ENCODE measurements at places on chromosomes 12 and 14. TPM values are rescaled to one million over a fixed set of nuclear protein-coding genes. Genes with fewer than 3 reads are reported as not detected.
A peak's percentile ranks its signal among the peaks of the same experiment; 100 is the strongest.

DNA sequence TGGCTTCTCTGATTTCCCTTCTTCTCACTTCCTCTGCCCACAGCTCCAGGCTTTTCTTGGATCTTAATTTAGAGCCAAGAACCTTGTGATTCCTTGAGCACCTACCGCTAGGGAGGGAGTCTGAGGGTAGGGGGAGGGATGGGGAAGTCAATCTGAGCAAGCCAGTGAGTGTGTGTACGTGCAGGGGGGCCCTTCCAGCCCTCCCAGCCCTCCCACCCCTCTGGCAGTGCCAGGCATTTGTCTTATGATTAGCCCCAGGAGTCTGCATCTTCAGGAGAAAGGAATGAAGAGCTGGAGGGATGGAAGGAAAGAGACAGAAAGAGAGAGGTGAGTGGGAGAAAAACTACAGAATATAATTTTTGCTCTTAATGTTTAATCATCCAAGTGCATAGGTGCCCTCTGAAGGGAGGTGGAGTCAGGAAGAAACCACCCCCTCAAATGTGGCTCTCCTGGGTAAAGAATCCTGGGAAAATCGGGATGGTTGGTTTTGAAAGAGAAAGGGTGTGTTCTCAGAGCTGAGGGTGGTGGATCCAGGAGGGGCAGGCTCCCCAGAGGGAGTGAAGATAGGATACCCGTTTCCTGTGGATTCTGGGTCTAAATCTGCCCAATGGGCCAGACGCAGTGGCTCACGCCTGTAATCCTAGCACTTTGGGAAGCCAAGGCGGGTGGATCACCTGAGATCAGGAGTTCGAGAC is 2.1 kb downstream of the PIANP start:
- no peak overlapping the region for H3K27ac ChIP-seq
- H3K36me3 ChIP-seq = no peaks in the 10 kb centered on the region
- peaks cover 8% of the 10 kb centered on the region for H3K4me1 ChIP-seq
- no peak overlapping the region for H3K4me3 ChIP-seq

DNA sequence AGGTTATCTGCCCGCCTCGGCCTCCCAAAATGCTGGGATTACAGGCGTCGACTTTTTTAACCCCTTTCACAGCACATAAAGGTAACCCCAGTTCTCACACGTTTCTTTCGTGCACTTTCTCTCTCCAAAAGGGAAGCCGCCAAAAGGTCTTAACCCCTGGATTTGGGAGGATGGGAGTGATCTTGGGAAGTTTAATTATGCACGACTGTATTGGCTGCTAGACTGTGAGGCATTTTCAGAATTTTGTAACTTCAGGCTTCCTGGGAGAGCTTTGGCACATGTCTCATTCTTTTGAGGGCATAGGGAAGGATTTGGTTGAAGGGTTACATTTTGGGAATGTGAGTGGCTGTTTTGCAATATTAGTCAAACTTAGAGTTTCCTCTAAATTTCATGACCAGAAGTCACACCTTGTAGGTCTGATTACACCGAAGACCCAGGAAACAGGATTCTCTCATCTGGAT is 1.4 kb upstream of the SMARCC2 start:
- H3K36me3 ChIP-seq = peaks cover 9% of the 10 kb centered on the region
- peak overlapping the region; percentile 61 for H3K4me3 ChIP-seq
- H3K4me1 ChIP-seq = peaks cover 3% of the 10 kb centered on the region

- no peaks in the 10 kb centered on the region for H3K4me1 ChIP-seq
- DNase-seq = no peak
- H3K27ac ChIP-seq = no peak overlapping the region
- peaks cover 21% of the 10 kb centered on the region for H3K36me3 ChIP-seq
These were observed 104.3 kb downstream of the RBM19 start for GRCh38 chr12:113861708-113862312.

PHLDA1 gene
- total RNA-seq = 11.8 TPM

DNA sequence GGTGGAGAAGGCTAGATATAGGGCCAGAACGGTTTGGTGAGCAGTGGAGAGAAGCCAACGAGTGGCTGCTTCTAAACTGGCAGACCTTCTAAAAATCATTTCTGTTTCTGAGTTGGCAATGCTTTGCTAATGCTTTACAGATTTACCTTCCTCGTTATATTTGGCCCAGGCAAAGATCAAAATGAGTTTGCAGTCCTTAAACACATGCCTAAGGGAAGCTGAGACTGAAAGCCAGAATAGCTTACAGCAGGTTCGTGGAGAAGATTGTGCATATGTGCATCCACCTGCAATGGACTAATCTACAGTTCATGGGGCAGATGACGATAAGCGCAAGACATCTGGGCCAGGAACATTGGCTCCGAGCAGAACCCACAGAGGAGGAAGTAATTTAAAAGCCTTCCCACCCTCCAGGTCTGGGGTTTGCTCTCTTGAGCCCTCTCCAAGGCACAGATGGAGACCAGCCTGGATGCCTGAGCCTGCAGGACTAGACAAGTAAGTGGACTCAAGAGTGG is 99.4 kb downstream of the NINJ2 start:
- no peak overlapping the region for H3K4me3 ChIP-seq
- no peaks in the 10 kb centered on the region for H3K4me1 ChIP-seq
- DNase-seq = no peak
- peak overlapping the region; percentile 14 for H3K27ac ChIP-seq
- no peaks in the 10 kb centered on the region for H3K36me3 ChIP-seq

- no peak overlapping the region for H3K4me3 ChIP-seq
- no peaks in the 10 kb centered on the region for H3K27me3 ChIP-seq
- H3K36me3 ChIP-seq = no peaks in the 10 kb centered on the region
- peaks cover 6% of the 10 kb centered on the region for H3K4me1 ChIP-seq
- no peak for DNase-seq
These were observed 201.7 kb upstream of the PLXNC1 start for GRCh38 chr12:93946542-93947150.

RGS6 gene
- total RNA-seq = 0.11 TPM

DNA sequence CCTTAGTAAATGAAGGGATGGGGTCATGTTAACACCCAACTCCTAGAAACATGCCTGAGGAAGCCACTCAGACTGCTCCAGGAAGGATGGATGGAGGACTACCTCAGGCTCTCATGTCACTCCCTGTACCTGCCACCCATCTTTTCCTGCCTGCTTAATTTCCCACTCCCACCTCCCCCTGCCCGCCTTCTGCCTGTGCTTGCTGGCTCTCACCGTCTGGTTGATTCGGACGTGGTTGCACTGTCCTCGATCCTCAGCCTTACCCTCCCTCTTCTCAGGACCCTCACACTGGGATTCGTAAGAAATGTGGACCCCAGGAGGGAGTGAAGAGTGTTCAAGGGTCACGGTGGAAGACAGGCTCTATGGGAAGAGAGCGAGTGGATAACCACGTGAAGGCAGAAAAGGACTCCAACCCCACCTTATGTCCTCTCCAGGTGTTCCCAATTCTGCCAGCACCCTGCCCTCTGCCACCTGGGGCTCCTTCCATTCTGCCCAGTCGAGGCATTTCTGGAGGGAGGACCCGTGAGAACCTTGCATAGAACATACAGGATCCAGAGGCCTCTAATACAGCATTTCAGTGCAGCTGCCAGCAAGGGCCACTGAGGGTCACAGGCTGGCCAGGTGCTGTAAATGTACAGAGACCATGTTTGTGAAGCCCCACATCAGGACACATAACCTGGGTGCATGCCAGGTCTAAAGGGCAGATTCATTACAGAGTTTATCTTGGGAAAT is 12.9 kb downstream of the ITGB7 start:
- peaks cover 3% of the 10 kb centered on the region for H3K4me1 ChIP-seq
- H3K4me3 ChIP-seq = no peak overlapping the region
- H3K36me3 ChIP-seq = peaks cover 3% of the 10 kb centered on the region
- no peaks in the 10 kb centered on the region for H3K27me3 ChIP-seq
- no peak for DNase-seq

DNA sequence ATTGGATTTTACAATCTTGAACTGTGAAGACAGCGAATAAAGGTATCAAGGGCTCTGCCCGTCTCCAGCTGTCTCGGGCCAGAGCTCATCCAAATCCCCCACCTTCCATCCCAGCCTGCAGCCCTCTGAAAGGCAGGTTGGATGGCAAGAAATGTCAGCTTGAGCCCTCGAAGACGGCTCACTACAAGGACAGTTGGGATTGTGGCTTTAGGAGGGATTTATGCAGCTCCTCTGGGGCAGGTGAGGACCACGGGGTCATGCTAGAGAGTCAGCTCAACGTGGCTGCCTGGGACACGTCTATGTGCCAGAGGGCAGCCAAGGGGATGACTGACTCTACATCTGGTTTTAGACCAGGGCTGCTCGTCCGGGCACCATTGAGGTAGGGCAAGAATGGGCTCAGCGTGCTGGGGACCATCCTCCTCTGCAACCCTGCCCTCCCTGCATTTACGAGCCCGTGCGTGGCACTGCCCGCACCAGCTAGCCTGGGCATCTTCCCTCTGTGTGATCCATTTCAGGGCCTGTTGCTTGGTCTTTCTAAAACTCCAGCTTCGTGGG is 16.2 kb downstream of the MVK start:
- H3K4me1 ChIP-seq = no peaks in the 10 kb centered on the region
- DNase-seq = no peak
- no peaks in the 10 kb centered on the region for H3K27me3 ChIP-seq
- H3K4me3 ChIP-seq = no peak overlapping the region

- no peaks in the 10 kb centered on the region for H3K27me3 ChIP-seq
- no peak overlapping the region for H3K4me3 ChIP-seq
- DNase-seq = no peak
- no peak overlapping the region for H3K27ac ChIP-seq
These were observed 200.4 kb downstream of the PIK3C2G start for GRCh38 chr12:18461758-18462157.

DNA sequence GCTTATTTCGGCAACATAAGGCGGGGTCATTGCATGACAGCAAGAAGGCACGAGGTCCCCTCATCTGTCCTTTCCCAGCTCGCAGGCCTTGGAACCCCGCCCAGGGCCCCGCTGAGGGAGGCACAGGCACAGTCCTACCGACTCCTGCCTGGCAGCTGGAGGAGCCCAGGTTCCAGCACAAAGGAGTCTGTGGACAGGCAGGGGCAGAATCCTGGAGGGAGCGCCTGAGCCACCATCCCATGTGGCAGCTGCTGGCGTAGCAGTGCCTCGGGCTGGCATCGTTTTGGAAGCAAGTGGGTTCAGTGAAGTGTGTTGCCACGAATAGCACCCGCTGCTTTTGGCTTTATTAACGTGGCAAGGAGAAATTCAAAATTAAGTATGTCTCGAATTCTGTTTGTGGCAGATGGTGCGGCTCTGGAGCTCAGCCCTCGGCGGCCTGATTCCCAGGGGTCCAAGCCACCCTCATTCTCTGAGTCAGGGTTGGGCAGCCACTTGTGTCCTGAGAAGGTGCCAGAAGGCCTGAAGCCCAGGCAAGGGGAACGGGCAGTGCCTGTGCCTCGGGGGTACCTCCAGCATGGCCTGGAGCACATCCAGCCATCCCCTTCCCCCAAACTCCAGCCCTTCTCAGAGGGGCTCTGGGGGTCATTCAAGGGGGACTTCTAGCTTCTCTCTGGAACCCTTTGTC is 35.9 kb downstream of the SLC8B1 start:
- peak overlapping the region; percentile 33 for H3K4me3 ChIP-seq
- peak; percentile 86 for DNase-seq
- peak overlapping the region; percentile 73 for H3K27ac ChIP-seq
- peaks cover 14% of the 10 kb centered on the region for H3K4me1 ChIP-seq
- no peaks in the 10 kb centered on the region for H3K27me3 ChIP-seq

TRIM9 gene
- total RNA-seq = 4.2 TPM

GRCh38 chr14:90602088-90602687 is 205.4 kb downstream of the CALM1 start:
- H3K27me3 ChIP-seq = no peaks in the 10 kb centered on the region
- no peaks in the 10 kb centered on the region for H3K36me3 ChIP-seq
- no peak overlapping the region for H3K4me3 ChIP-seq
- H3K27ac ChIP-seq = no peak overlapping the region
- no peaks in the 10 kb centered on the region for H3K4me1 ChIP-seq

DNA sequence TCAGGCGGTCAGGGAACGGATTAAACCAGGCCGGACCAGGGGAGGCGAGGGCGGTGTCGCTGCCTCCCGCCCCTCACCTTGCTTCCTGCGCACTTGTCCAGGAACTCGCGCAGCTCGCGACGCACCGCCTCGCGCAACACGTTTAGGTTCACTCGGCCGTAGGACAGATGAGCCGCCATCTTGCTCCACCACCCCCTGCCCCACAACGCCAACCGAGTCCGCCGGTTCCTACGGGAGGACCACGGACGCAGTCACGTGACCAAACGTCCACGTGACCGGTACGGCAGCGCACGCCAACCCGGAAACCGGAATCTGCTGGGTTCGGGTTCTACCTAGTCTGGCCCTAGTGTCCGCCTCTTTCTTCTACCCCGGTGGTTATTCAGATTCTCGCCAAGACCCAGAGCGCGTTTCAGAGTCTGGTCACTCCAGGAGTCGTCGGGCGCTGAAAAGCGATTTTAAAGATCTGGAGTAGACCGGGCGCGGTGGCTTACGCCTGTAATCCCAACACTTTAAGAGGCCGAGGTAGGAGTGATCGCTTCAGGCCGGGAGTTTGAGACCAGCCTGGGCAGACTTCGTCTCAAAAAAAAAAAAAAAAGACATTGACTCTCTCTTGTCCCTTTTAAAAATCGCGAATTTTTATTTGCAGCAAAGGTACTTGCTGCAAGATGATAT is at the start of gene VPS33A:
TSS of gene VPS33A (minus strand) at position 265 of the 672 bp plus-strand sequence. CDS start at position 179, 86 bp downstream.
- H3K36me3 ChIP-seq = peaks cover 26% of the 10 kb centered on the region
- peaks cover 8% of the 10 kb centered on the region for H3K4me1 ChIP-seq
- H3K4me3 ChIP-seq = peak within 1 kb of the TSS; percentile 96
- H3K27ac ChIP-seq = peak within 1 kb of the TSS; percentile 88

RTN1 gene
- total RNA-seq = 52.3 TPM

PTHLH gene
- not detected for total RNA-seq

GRCh38 chr14:97198813-97199212 is 401.6 kb downstream of the VRK1 start:
- no peaks in the 10 kb centered on the region for H3K4me1 ChIP-seq
- H3K4me3 ChIP-seq = no peak overlapping the region
- no peak for DNase-seq

IL31 gene
- not detected for total RNA-seq

DNA sequence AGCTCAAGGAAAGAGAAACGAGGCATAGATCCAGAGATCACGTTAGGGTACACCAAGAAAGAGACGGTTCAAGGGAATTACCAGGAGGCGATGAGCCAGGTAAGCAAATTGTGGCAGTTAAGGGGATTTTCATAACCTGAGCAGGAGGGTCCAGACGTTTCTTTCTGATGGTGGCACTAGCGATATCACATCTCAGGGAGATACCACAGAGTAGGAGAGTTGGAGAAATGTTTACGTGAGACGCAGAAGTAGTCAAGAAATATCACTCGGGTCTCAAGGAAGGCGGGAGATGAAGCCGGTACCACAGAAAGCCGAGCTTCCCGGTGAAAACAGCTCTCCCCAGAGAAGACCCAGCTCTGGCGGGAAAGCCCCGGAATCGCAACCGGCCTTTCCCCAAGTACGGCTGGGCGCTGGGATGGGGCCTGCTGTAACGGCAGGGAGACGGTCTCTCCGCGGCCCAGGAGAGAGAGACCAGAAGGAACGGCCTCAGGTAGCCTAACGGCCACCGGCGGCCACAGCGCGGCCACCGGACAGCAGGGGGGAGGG is 485 bp downstream of the SENP1 start:
- no peaks in the 10 kb centered on the region for H3K27me3 ChIP-seq
- no peak for DNase-seq
- H3K4me1 ChIP-seq = peaks cover 12% of the 10 kb centered on the region
- H3K4me3 ChIP-seq = peak overlapping the region; percentile 83
- peak overlapping the region; percentile 96 for H3K27ac ChIP-seq

DNA sequence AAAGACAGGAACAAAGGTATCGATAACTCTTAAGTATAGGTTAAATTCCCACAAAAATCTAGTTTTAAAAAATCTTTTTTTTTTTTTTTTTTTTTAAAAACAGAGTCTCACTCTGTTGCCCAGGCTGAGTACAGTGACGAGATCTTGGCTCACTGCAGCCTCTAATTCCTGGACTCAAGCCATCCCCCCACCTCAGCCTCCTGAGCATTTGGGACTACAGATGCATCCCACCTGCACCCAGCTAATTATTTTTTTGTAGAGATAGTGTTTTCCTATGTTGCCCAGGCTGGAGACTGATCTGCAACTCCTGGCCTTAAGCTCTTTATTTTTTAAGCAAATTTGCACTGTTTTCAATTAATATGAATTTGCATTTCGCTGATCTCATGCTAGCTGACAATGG is 9.8 kb downstream of the PSEN1 start:
- H3K36me3 ChIP-seq = peaks cover 32% of the 10 kb centered on the region
- no peak overlapping the region for H3K27ac ChIP-seq
- no peak overlapping the region for H3K4me3 ChIP-seq

Measured in ascending aorta (tissue), 2 donors.